Stimulated activated CD4-positive, alpha-beta T cell treated with anti-CD3 and anti-CD28 coated beads, Interleukin-4, amount 100 ng/mL, for 48 hours (primary cell): ENCODE measurements at places on chromosomes 3 and 15.

- DNase-seq = no peak
Measured at GRCh38 chr15:63274427-63274826, 3.0 kb upstream of the APH1B start.

DNA sequence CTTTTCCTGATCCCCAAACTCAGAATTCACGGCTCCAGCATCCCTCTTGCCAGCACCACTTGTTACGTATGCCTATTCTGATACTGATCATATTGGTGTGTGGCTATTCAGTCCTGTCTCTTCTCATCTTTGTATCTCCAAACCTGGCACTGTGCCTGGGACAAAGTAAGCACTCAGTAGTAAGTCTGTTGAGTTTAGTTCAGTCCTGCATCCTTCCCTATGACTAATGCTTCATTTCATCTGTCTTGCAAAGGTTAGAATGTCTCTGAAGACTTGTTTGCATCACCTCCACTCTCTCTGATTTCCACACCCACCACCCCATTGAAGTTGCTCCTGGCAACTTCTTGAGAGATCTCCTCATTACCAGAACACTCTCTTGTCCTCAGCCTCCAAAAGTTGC is 80.3 kb downstream of the HMG20A start:
- no peak for DNase-seq

DNA sequence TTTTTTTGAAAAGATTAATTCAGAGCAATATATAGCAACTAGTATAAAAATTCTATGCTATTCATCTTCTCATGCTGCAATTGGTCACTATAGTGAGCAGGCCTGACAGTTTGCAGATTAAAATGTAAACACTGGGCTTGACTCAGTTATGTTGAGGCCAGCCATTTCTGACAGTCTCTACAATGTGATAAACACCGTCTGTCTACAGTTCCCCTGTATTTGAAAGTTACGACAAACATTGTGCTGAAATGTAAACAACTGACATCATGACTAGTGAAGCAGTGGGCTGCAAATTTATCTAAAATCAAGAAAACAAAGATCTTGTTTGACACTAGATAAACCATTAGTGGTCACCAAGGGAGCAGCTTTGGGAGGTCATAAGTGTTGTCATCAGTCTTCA is 197.4 kb downstream of the ISL2 start:
- no peak for DNase-seq

GRCh38 chr3:72155391-72156064 is 370.6 kb upstream of the PROK2 start:
- DNase-seq = no peak

GRCh38 chr3:110419096-110419495 is 652.5 kb upstream of the NECTIN3 start:
- no peak for DNase-seq

DNA sequence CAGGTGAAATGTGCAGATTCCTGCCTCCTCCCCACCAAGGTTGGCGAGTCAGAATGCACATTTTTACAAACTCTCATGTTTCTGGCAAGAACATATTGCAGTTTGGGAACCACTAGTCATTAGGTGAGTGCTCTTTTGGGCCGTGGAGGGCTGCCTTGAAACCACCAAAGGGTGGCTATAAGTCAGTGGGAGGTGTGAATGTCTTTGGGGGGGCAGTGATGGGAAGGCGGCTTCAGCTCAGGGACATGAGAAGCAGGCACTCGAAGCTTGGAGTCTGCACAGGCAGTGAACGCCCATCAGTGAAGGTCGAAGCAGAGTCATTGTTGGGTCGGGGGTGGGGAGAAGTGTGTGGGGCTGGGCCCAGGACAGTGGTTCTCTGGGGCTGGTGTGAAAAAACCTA is 1.1 kb downstream of the NOX5 start:
- DNase-seq = no peak

- DNase-seq = peak; percentile 69
Measured at GRCh38 chr15:81296673-81297072, 27.3 kb downstream of the STARD5 start.
